ENCODE measurements at places on chromosomes 6 and 20. TPM values are rescaled to one million over a fixed set of nuclear protein-coding genes. Genes with fewer than 3 reads are reported as not detected.

The RHAG gene
- total RNA-seq = not detected

The CLDN20 gene
- total RNA-seq = not detected

The WFDC10B gene
- not detected for total RNA-seq

The DEFB132 gene
- total RNA-seq = not detected

The OR2H2 gene
- total RNA-seq = not detected

The MED23 gene
- total RNA-seq = 32.0 TPM

The CCN2 gene
- total RNA-seq = 87.4 TPM

The SKIC2 gene
- 35.7 TPM for total RNA-seq

The RRP36 gene
- total RNA-seq = 63.9 TPM

The IL17F gene
- not detected for total RNA-seq

The C20orf141 gene
- not detected for total RNA-seq

The PPIL6 gene
- 8.8 TPM for total RNA-seq
